Bronchial epithelial cell (primary cell): ENCODE measurements at places on chromosomes 1 and 21. TPM values are rescaled to one million over a fixed set of nuclear protein-coding genes. Genes with fewer than 3 reads are reported as not detected.

GRCh38 chr1:114702737-114703136 is 7.4 kb upstream of the AMPD1 start:
- peak; percentile 44 for DNase-seq

GRCh38 chr1:112538883-112539282 is 30.1 kb downstream of the WNT2B start:
- DNase-seq, result no peak

DNA sequence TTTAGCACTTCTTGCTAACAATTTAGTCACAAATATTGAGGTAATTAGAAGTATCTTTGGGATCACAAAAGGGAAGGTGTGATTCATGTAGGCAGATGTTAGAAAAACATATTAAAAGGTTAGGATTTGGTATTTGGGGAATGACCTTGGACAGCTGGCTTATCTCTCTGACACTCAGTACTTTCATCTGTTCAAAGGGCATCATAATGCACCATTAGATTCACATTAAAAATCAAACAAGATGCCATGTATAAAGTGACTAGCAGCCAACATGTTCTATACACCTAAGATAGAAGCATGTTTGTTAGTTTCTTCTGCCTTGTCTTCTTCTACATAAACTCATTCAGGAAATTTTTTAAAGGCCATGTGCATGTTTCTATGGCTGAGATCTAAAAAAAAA is 56.5 kb upstream of the ESRRG start:
- no peak for DNase-seq

Gene IGSF3
- 37.1 and 66.3 TPM in 2 replicates for total RNA-seq

DNA sequence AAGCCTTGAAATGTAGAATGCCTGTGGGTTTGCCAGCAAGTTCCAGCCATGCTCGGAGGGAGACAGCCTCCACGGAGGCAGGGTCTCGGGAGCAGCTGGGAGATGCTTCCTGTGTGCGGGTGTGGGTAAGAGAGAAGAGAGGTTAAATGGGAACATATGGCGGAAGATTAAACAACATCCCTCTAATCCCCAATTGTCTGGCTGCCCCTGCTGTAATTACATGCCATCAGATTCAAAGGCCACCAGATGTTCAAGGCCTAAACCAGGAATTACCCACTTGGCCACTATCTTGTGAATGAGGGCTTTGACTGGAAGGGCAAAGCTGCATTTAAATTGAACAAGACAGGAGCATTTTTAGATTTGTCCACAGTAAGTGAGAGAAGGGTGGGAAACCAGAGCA is 81.4 kb upstream of the BACE2 start:
- no peak for DNase-seq

DNA sequence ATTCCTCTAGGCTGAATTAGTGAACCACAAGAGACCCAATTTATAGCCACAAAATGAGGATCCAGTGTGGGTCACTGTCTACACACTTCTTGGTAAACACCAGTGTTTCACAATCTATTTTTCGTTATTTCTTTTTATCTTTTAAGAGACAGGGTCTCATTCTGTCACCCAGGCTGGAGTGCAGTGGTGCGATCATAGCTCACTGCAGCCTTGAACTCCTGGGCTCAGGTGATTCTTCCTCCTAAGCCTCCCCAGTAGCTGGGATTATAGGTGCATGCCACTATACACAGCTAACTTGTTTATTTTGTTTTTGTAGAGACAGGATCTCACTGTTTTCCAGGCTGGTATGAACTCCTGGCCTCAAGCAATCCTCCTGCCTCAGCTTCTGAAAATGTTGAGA is 29.3 kb upstream of the SLC45A3 start:
- DNase-seq, result no peak

- DNase-seq, result no peak
Observed at GRCh38 chr1:11324567-11325165, 51.7 kb downstream of the UBIAD1 start.

- DNase-seq, result peak; percentile 83
Observed at GRCh38 chr21:42056996-42057689, 14.0 kb upstream of the UMODL1 start.

DNA sequence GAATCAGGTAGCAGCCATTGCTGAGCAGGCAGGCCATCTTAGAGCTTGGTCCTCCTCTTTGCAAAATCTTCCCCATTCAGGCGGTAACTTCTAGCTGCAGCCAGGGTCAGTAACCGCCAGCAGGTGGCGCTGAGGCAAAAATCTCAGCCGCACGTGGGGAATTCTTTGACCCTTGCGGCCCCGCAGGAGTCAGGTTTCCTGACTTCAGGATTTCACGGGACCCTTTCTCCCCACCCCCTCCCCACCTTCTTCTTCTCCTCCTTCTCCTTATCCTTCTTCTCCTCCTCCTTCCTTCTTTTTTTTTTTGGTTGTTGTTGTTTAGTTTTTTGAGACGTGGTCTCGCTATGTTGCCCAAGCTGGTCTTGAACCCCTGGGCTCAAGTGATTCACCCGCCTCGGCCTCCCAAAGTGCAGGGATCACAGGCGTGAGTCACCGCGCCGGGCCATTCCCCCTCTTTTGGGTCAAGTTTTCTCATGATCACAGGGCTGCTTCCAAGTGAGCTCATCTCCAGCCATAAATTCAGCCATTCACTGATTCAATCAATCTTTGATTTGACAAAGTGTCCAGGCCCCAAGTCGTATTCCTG is 33.4 kb upstream of the TENT5B start:
- DNase-seq, result peak; percentile 35

Gene SYT2
- total RNA-seq, result under 0.01 TPM in 2 replicates

DNA sequence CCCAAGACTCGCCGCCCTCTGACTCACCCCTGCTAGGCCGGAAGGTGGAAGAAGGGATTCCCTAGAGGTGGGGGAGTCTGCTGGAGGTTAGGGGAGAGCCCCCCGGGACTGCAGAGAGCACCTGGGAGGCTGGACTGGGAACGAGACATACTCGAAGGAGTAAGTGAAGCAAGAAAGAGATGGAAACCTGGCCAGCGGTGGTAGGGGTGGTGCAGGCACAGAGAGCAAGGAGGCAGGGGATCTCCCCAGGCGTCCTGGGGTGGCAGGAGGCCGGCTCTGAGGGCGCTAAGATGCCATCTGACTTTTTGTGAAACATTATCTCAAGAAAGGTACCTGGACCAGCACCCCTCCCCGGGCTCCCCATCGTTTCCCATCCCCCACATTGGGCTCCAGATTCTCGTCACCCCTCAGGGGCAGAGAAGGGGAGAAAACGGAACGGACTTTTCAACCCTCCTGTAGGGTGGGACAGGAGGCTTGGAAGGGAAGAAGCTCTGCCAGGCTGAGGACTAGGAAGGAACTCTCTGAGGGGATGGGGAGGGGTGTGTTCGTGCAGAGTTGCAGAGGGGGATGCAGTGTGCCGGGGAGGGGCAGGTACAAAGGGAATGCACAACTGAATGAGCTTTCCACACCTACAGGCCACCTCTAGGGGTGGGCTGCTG is 708 bp downstream of the CHRNB2 start:
- DNase-seq, result no peak

Gene PLA2G2D
- not detected in 2 replicates for total RNA-seq

Gene NBPF10
- 1.3 and 2.4 TPM in 2 replicates for total RNA-seq

DNA sequence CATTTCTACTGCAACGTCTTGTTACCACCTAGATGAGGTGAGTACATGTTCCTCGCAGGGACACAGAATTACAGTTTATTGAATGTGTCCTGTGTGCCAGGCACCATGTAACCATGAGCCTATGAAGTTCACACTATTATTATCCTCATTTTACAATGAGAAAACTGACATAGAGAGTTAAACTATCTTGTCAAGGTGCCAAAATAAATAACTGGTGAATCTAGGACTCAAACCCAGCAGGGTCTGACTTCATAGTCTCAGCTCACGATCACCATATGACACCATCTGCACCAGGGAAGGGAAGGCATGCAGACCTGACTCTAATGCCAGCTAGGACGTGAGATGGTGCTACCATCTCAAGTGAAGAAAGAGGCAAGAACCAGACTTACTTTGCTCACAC is 2.4 kb downstream of the SELE start:
- DNase-seq, result no peak

- DNase-seq, result no peak
Observed at GRCh38 chr1:97913506-97914139, 7.2 kb downstream of the DPYD start.

Gene LHX8
- total RNA-seq, result not detected in 2 replicates

Gene LRRC71
- total RNA-seq, result not detected in 2 replicates

Gene CLCA4
- 12.1 and 45.8 TPM in 2 replicates for total RNA-seq

DNA sequence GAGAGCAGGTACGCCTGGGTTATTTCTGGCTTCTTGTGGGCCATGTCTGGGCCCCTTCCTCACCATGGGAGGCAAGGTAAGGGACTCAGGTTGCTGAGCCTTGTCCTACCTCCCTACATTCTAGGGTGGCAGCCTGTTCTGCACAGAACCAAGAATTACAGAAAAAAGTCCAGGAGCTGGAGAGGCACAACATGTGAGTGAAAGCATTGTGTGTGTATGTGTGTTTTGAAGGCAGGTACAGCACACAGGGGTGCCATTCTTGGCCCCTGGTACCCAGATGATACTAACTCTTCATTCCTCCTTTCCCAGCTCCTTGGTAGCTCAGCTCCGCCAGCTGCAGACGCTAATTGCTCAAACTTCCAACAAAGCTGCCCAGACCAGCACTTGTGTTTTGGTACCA is 4.4 kb downstream of the JTB start:
- no peak for DNase-seq
